ENCODE measurements at places on chromosomes 7 and 10. TPM values are rescaled to one million over a fixed set of nuclear protein-coding genes. Genes with fewer than 3 reads are reported as not detected.

Gene TMEM236
- total RNA-seq: 0.64 TPM

GRCh38 chr10:12481924-12482323, 132.6 kb downstream of the CAMK1D start:
- no peaks in the 10 kb centered on the region for H3K36me3 ChIP-seq
- H3K27ac ChIP-seq: no peak overlapping the region
- no peak overlapping the region for H3K4me3 ChIP-seq

DNA sequence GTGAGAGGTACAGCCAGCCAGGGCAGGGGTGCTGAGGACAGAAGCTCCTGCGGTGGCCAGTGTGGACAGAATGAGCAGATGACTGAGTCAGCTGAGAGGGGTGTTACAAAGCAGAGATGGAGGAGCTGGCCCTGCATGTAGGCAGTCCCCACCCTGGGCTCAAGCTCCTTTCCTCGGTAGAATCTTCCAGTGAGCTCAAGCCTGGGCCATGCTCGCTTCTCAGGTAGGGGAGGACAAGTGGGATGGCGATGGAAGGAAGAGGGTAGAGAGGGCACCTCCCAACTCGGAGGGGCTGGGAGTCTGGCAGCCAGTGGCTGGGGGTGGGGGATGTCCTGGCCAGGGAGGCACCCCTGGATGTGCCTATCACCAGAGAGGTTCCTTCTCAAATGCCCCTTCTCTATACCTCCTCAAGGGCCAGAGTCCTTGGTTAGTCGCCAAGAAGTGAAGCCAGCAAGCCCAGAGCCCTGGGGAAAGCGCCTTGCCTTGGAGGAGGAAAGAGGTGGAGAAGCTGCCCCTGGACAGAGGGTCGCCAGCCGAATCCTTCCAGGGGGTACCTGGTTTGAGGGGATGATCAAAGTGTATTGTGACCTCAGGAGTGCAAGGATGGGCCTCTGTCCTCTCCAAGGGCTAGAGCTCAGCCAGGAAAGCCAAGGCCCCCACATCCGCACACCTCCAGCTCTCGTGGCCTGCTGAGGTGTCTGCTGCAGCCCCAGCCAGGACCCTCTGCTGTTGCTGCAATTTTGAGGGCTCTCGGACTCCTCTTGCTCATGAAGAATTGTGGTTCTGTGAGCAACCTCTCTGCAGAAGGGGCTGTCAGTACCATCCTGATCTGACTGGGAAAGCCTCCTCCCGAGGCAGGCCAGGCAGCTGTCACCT, 88.6 kb upstream of the MACROH2A2 start:
- DNase-seq: no peak
- no peak overlapping the region for H3K4me3 ChIP-seq
- no peaks in the 10 kb centered on the region for H3K36me3 ChIP-seq
- peaks cover 2% of the 10 kb centered on the region for H3K27me3 ChIP-seq
- no peaks in the 10 kb centered on the region for H3K4me1 ChIP-seq
- no peak overlapping the region for H3K27ac ChIP-seq

DNA sequence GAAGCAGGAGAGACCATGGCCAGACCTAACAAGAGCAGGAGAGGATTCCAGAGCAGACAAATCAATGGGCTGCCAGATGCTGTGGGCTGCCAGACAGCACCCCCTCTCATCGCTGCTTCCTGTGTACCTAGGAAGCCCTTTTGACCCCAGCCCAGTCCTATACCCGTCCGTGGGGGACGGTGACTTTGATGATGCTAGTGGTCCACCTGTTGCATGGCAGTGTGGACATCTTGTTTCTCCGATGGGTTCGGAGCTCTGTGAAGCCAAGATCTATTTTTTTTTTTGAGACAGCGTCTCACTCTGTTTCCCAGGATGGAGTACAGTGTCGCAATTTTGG, 18.2 kb upstream of the GDI2 start:
- H3K4me3 ChIP-seq: no peak overlapping the region
- DNase-seq: no peak
- H3K36me3 ChIP-seq: no peaks in the 10 kb centered on the region

DNA sequence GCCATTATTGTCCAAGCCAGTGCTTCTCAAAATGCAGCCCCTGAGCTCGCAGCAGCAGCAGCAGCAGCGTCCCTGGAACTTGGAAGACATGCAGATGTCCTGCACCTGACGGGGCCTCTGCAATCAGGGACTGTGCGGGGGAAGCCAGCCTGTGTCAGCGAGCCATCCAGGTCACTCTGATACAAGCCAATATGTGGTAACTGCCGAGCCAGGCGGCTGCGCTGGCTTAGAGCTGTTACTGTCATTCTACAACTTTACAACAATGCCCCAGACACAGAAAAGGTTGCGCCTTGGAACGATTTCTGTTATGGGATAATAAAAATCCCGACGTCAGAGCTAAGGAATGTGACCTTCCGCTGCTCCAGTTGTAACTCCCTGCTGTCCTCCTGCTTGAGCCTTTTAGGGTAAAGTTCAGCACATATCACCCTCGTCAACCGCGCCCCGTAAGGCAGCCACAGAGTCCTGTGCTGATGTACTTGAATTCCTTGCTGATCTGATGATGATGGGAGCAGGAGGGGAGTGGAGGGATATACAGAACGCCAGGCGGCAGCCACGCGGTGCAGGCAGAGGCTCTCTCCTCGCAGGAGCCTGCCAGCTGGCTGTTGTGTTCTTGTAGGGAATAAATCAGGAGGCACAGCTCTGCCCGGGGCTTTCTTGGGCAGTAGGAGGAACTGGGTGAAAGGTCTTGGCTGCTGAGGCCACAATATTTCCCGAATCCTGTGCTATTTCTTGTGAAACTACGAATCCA, 20.0 kb upstream of the CRYGN start:
- H3K4me1 ChIP-seq: peaks cover 24% of the 10 kb centered on the region
- no peaks in the 10 kb centered on the region for H3K36me3 ChIP-seq
- H3K27me3 ChIP-seq: no peaks in the 10 kb centered on the region
- peak overlapping the region; percentile 96 for H3K27ac ChIP-seq
- peak; percentile 90 for DNase-seq

GRCh38 chr10:87712913-87713616, 53.4 kb downstream of the PAPSS2 start:
- H3K27me3 ChIP-seq: no peaks in the 10 kb centered on the region
- no peak overlapping the region for H3K4me3 ChIP-seq
- H3K4me1 ChIP-seq: no peaks in the 10 kb centered on the region
- DNase-seq: no peak
- no peak overlapping the region for H3K27ac ChIP-seq

DNA sequence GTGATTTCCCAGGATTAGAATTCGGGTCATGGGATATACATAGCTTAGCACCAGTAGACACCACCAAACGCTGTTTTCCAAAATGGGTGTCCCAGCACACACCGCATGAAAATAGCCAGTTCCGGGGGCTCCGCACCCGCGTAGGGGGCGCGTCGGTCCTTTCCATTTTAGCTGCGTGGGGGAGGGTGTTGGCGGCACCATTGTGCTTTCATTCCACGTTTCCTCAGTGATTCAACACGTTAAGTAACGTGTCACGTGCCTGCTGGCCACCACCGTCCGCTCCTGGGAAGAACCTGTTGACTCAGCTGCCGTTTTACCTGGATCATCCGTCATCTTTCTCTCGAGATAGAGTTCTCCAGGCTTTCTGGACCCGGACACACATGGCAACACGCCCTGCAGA, 25.6 kb upstream of the ADGRA1 start:
- no peaks in the 10 kb centered on the region for H3K4me1 ChIP-seq
